Retina (tissue), 1 donor: ENCODE measurements at places on chromosomes 5 and 9.

DNA sequence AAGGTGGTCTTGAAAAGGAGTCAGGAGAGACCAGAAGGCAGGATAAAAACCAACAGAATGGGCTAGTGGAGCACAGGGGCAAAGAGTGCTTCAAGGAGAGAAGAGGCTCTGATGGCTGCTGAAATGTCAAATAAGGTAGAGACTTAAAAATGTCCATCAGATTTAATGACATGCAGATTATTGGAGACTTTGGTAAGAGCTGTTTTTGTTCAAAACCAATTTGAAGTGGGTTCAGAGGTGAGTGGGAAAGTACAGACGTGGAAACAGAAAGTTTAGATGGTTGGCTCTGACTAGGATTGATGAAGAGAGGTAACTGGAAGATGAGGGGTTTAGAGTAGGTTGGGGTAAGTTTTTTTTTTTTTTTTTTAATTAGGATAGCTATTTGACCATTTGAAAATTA, 14.1 kb downstream of the SLC25A46 start:
- no peak for DNase-seq

GRCh38 chr5:143066556-143067281, 296.5 kb downstream of the ARHGAP26 start:
- no peak for DNase-seq

GRCh38 chr9:87270221-87270847, 227.3 kb upstream of the DAPK1 start:
- peak; percentile 62 for DNase-seq

DNA sequence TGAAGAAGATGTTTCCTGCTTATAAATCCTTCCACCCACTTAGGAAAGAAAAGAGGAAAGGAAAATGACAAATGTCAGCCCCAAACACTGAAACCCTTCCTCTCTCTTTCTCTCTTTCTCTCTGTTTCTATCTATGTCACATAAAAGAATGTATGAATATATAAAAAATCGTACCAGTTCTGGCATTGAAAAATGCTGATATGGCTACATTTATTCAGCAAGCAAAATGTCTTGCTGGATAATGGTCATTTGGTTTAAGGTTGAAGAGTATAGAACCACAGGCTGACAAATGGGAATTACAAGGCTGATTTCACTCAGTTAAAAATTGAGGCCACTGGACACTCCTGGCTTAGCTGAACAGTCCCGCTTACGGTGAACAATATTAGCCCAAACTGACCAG, 335.9 kb downstream of the PARP8 start:
- DNase-seq: no peak
